ENCODE measurements at places on chromosomes 6 and 20. TPM values are rescaled to one million over a fixed set of nuclear protein-coding genes. Genes with fewer than 3 reads are reported as not detected.

DNA sequence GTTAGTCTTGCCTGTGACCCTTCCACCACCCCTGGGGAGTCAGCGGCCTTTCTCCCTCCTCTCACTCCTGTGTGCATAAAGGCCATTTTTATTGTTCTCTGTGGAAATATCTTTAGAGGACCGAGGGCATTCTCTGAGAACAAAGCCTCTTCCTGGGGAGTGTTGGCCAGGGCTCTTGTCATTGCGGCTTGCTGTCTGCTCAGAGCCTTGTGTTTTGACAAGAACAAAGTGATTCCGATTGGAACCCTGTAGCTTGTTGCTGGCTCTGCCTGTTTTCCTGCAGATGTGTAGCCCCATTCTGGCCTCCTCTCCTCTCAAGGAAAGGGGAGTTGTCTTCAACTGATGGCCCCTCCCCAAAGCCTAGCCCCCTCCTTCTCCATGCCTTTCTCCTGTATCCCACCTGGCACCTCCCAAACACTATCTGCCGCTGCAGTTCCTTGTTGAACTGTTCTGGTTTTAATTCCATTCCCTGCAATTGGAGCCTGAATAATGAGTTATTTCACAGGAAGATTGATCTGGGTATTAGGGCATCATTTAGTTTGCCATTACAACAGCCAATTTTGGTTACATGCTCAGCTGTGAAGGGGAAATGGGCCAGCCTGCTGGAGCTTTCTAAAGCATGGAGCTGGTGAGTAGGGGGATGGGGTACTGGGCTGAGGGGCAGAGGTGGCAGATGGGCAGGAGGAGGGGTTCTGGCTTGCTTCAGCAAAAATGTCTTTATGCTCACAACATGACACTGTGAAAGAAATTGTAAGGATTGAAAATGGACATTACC, 252.5 kb downstream of the LRFN2 start:
- no peaks in the 10 kb centered on the region for H3K4me1 ChIP-seq
- no peaks in the 10 kb centered on the region for H3K27me3 ChIP-seq
- H3K4me3 ChIP-seq: no peak overlapping the region
- no peak for DNase-seq

DNA sequence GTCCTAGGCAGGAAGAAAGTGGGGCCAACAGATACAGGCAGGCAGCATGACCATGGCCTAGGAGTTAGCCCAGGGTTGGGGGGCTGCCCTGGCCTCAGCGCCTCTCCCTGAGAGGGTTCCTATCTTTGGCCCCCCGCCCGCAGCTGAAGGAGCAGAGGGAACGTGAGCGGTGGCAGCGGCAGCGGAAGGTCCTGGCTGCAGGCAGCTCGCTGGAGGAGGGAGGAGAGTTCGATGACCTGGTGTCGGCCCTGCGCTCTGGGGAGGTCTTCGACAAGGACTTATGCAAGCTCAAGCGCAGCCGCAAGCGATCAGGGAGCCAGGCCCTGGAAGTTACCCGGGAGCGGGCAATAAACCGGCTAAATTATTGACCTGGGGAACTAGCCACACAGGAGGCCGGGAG, 32.6 kb downstream of the MOCS1 start:
- no peak overlapping the region for H3K27ac ChIP-seq
- peaks cover 2% of the 10 kb centered on the region for H3K27me3 ChIP-seq
- no peak overlapping the region for H3K4me3 ChIP-seq

The GLP1R gene
- not detected for total RNA-seq

The BPIFA1 gene
- not detected for total RNA-seq

The BPIFB1 gene
- total RNA-seq: not detected
